ENCODE measurements at places on chromosomes 5 and 9.

- DNase-seq = no peak
These were observed 803 bp downstream of the C9orf152 start for GRCh38 chr9:110207071-110207641.

- no peak for DNase-seq
These were observed 2.1 kb downstream of the MAMDC4 start for GRCh38 chr9:136854113-136854841.

- DNase-seq = no peak
These were observed 518.7 kb upstream of the MEF2C start for GRCh38 chr5:89401659-89402058.

DNA sequence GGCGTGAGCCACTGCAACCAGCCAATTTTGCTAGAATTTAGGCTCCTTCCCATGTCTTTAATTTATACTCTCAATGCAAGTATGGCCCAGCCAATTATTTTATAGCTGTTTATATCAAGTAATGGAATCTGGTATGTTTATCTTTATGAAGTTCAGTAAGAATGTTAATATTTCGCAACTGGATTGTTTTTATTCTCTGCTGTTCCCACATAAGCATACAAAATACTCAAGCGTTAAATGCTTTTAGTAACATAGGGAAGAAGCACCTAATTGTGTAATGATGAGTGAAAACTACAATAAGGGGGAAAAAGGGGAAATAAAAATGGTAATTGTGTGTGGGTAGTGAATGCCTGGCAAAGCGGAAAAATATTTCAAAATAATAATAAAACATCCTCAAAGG, 21.3 kb downstream of the PWWP2A start:
- no peak for DNase-seq

- DNase-seq = peak; percentile 38
These were observed 50.4 kb upstream of the FAM170A start for GRCh38 chr5:119578937-119579336.

- DNase-seq = no peak
These were observed 39.5 kb downstream of the CXXC5 start for GRCh38 chr5:139687656-139688055.

GRCh38 chr5:532521-533242, 8.4 kb upstream of the SLC9A3 start:
- DNase-seq = no peak

- no peak for DNase-seq
These were observed 15.4 kb upstream of the SMIM15 start for GRCh38 chr5:61177716-61178115.

- no peak for DNase-seq
These were observed 3.3 kb downstream of the SNAPC3 start for GRCh38 chr9:15426019-15426418.

- no peak for DNase-seq
These were observed 1.6 kb upstream of the ARAP3 start for GRCh38 chr5:141683596-141684141.

- no peak for DNase-seq
These were observed 24.6 kb downstream of the MEF2C start for GRCh38 chr5:88858392-88858791.

DNA sequence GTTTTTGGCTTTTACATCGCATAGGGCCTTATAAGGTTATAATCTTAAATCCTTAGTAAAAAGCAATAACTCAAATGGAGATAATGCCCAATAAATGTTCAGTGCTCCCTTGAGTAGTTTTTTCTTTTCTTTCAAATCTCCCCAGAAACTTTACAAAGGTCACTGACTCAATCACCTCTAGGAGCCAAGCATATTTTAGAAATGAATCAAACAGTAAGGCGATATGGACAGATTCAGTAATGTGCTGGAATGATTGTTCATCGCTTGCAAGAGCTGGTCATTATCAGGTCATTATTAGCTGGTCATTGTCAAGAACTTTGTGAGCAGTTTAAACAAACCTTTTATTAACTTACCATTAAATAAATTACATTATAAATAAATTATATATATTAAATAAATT, 130.4 kb upstream of the SLIT3 start:
- DNase-seq = no peak

Data from endothelial cell (in vitro differentiated cells).